Activated naive CD4-positive, alpha-beta T cell treated with anti-CD3 and anti-CD28 coated beads, Interleukin-2, amount 50 U/mL, for 72 hours (primary cell): ENCODE measurements at places on chromosomes 5 and 9.

DNA sequence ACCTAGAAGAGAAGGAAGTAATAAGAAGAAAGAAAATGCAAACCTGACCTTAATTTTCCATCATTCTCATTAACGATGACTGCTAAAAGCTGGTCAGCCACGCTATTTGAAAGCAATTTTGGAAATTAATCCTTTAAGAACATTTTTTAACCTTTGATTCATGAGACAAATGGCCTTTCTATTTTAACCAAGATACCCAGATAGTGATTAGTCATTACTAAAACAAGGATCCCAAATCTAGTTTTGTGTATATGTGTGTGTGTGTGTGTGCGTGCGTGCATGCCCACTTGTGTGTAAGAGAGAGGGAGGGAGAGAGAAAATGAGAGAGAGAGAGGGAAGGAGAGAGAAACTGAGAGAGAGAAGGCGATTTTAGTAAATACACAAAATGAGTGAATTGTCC is 329.5 kb downstream of the DEPDC1B start:
- no peak for DNase-seq

- no peak for DNase-seq
Measured at GRCh38 chr5:154298065-154298464, 107.5 kb downstream of the GALNT10 start.

- DNase-seq, result no peak
Measured at GRCh38 chr5:88390481-88390880, 121.8 kb upstream of the TMEM161B start.

- no peak for DNase-seq
Measured at GRCh38 chr5:174423558-174423957, 300.8 kb upstream of the MSX2 start.

GRCh38 chr5:57009811-57010210 is 57.9 kb upstream of the MIER3 start:
- no peak for DNase-seq

- DNase-seq, result no peak
Measured at GRCh38 chr5:119363936-119364335, 8.1 kb downstream of the TNFAIP8 start.

DNA sequence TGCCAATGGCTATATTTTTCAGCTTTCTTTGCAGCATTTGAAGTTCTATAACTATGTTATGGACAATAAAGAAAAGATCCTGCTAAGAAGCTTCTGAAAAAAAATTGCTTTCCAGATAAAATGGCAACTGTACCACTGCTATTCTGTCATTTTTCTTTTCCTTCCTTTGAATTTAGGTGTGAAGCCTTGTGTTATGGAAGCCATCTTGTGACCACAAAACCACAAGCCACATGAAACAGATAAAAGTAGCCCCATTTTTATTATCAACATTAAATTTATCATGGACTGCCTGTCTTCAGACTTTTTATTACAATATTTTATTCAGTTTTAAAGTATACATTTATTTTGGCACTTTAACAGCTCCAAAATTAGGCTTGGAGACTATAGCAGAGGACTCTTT is 289.9 kb upstream of the ACTBL2 start:
- DNase-seq, result no peak

DNA sequence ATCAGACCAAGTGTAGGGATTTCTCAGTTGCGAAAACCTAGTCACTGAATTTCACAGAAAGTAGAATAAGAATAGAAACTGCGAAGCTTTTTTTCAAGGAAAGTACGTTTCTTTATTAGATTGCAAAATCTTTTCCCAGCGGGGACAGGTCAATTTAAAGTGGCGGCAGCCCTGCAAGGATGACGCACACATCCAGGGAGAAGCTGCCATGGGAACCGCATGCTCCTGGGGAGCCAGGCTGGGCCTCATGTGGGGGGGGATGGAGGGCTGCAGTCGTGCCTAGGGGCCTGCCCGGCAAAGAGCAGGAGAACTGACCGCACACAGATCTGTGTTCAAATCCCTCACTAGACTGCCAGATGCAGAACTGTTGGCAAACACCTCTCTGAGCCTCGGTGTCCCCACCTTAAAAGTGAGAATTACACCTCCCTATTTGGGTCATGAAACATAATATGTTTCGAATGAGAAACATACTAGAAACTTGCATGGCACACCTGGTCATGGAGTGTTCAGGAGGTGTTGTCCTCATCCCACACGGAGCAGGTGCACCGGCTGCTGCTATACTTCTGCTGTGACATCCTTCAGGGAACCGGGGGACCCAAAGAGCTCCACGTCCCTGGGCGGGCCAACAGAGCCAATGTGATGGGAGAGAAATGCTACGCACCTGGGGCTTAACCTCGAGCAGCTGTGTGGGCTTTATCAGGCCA is 127.8 kb upstream of the PHYKPL start:
- no peak for DNase-seq

DNA sequence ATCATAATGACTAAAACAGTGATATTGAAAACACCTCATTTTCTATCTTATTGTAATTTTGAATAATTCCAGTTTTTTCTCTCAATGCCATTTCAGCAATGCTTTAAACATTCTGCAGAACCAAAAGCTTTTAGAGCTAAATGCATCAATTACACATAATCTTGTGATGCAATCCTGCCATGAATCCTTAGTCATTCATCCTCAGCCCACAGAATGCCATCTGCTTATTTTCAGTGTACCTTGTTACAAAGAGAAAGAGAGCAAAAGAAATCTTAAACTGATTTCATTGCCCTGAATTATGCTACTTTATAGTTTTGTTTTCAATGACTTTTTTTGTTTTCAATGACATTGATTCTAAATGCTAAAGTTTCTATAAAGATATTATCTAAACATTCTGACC is 1234.8 kb upstream of the C9orf72 start:
- no peak for DNase-seq

GRCh38 chr9:7479300-7479699 is 320.3 kb downstream of the DMAC1 start:
- DNase-seq, result no peak

- no peak for DNase-seq
Measured at GRCh38 chr5:26482076-26482809, 556.1 kb downstream of the CDH9 start.

DNA sequence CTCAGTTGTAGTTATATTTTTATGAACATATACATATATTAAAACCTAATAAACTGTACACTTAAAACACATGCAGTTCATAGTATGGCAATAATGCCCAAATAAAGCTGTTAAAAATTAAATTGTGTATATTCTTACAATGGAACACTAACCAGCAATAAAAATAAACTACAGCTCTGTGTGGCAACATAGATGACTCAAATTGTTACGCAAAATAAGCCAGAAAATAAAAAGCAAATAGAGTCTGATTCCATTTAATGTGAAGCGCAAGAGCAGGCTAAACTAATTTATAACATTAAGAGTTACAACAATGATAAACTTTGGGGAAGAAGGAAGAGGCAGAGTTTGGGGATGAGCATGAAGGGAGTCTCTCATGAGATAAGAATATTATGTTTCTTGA is 597.3 kb downstream of the TLE1 start:
- DNase-seq, result no peak

DNA sequence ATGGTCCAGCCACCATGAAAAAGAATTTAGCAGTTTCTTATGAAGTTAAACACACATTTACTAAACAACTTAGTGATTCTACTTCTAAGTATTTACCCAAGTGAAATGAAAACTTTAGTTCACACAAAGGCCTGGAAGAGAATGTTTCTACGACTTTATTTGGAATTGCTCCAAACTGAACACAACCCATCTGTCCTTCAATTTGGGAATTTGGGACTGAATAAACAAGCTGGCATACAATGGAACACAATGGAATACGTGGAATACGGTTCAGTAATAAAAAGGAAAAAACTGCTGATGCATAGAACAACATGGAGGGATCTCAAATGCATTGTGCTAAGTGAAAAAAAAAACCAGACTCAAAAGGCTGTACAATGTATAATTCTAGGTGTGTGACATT is 44.6 kb upstream of the BASP1 start:
- DNase-seq, result no peak

DNA sequence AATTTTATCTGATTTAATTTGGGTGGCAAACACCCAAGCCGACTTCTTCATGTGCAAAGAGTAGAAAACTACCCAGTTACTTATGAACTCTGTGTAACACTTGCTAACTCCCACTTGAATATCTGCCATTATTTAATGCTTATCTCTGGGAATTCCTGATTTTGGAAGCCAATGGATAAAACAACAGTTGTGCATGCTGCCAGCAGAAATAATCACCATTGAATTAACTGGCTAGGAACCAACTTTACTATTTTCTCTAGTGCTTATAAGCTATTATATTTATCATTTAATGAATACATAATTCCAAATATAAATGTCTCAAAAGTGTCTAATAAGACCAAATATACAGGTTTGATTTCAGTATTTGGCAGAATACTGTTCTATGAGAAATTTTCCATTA is 85.7 kb downstream of the IZUMO3 start:
- no peak for DNase-seq

GRCh38 chr5:92874790-92875189 is 706.2 kb downstream of the NR2F1-AS1 start:
- DNase-seq, result no peak

DNA sequence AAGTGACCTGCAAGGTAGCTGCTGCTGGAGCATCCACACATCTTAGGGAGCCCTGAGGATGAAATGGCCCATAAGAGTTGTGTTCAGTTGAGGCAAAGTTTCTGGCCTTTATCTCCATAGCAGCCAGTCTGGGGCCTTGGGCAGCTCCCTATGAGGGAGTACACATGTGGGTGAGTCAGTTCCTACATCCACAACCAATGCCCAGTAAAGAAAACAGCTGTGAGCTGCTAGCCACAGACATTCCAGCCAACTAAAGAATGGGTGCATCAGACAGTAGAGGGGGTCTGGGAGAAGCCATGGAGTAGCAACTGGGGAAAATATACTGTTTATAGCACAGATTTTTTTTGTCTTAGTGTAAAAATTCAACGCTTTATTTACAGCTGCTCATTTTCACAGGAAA is 720.7 kb downstream of the TLE1 start:
- no peak for DNase-seq

GRCh38 chr9:133048595-133048994 is 13.2 kb upstream of the CEL start:
- DNase-seq, result no peak

DNA sequence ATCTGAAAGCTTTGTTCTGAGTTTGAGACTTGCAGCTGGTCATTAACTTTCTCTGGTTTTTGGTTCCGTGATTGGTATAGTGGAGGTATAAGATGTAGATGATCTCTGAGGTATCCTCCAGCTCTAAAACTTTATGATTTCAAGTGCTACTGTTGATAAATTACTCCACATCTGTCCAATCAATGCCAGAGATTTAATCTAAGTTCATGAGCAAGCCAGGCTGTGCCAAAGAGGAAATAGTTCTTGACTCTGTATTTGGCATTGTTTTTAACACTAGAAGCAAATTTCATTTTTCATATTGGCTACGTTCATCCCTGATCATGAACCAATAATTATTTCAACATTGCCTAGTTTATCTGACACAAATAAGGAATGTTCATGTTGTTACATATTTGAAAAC is 28.5 kb upstream of the CHD1 start:
- no peak for DNase-seq

DNA sequence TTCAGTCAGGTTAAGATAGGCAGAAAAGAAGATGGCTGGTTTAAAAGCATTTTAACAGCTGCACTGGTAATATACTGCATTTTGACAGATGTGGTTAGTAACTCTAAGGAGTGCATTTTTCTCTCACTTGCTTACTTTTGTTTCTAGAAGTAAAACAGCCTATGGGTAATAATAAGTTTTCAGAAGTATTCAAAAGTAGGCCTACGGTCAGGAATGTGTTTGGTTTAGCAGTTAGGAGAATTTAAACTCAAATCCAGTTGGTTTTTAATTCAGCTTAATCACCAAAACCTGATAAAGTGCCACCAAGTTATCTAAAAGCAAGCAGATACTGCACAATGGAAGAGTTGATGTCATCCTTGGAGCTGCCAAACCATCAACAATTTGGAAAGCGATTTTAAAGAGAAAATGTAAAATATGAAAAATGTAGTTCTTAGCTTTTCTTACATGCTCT is 160.3 kb downstream of the ARSB start:
- no peak for DNase-seq

GRCh38 chr9:8280811-8281210 is 481.2 kb upstream of the DMAC1 start:
- no peak for DNase-seq

GRCh38 chr9:73426269-73426668 is 274.6 kb downstream of the ANXA1 start:
- DNase-seq, result no peak

DNA sequence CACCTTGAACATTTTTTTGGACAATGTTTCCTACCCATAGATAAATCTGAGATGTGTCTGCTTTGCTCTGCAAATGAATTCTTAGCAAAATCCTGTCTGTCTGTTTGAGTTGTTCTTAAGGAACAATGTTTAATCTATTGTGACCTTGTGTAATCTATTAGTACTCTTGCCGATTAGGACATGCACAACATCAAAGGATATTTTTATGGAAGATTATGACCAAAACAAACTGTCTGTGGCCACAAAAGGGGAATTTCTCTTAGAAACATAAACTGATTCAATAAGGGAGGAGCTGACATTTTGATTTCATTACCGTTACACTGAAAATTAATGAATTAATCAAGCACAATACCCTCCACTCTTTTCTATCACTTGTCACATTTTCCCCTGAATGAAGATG is 323.0 kb upstream of the PRR16 start:
- DNase-seq, result no peak

- DNase-seq, result no peak
Measured at GRCh38 chr5:136242611-136243010, 49.6 kb upstream of the SMIM32 start.

- DNase-seq, result no peak
Measured at GRCh38 chr9:110189559-110190320, 18.2 kb downstream of the C9orf152 start.

- no peak for DNase-seq
Measured at GRCh38 chr5:108367679-108368334, 14.1 kb downstream of the FBXL17 start.

DNA sequence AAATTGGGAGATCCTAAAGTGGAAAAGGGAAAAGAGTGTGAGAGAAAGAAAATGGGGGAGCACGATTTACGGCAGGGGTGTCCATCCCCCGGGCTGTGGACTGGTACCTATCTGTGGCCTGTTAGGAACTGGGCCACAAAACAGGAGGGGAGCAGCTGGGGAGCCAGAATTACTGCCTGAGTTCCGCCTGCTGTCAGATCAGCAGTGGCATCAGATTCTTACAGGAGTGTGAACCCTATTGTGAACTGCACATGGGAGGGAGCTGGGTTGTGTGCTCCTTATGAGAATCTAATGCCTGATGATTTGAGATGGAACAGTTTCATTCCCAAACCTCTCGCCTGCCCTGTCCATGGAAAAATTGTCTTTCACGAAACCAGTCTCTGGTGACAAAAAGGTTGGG is 108.3 kb upstream of the ADAMTSL1 start:
- DNase-seq, result no peak
